Stimulated activated CD8-positive, alpha-beta memory T cell treated with anti-CD3 and anti-CD28 coated beads, Interleukin-4, amount 100 ng/mL, for 1 hour (primary cell): ENCODE measurements at places on chromosomes 4 and X.

GRCh38 chrX:9940421-9940820 is 26.7 kb upstream of the CLDN34 start:
- no peak for DNase-seq

DNA sequence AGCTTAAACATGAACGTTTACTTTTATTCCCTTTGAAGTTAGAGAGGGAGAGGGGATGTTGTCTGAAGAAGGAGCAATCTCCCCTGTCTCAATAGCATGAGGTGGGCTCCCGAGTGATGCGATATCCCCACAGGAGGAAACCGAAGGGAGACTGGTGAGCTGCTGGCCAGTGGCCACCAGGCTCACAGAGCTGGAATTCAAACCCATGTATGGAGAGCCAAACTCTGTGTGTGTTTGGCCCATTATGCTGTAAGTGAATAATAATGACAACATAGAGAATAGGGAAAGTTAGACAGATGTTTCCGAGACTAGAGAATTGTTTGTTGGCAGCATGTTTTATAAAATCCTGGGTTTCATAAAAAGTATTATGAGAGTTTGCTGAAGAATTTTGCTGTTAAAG is 66.1 kb upstream of the CLNK start:
- no peak for DNase-seq

DNA sequence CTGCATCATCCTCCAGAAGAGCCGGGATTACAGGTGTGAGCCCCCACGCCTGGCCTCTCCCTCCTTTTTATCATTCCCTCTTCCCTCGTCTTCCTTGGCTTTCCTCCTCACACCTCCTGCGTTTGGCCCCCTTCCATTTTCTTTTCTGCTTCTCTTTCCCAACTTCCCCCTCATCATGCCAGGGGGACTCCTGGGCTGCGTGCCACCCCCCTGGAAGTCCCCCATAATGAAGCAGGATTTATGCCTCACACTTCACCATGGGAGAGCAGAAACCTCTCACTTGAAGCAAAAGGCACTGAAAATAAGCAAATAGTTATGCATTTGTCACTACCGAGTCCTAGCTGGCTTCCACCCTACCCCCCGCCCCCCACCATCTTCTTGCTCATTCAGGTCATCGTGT is 7.9 kb downstream of the TKTL1 start:
- DNase-seq = no peak

DNA sequence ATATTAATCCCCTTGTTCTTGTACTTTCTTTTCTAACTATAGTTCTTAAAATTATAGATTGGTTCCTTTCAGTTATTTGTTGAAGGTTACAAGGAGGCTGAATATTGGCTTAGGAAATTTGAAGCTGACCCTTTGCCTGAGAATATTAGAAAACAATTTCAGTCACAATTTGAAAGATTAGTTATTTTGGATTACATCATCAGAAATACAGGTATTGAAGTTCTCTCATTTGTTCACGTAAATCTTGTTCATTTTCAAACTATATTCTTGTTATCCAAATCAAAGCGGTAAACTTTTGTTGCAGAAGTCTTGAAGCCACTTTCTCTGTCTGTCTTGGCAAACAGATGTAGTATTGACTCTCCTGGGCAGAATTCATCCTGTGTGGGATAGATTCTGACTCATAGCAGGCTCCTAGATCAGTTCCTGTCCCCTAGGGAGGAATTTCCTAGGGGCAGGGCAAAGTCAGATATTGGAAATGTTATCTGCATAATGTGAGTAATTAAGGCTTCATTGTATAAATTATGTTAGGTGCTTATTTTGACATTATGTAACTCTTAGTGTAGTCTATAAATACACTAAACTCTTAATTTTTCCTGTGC is 25.2 kb downstream of the PI4K2B start:
- DNase-seq = no peak

- no peak for DNase-seq
Measured at GRCh38 chrX:3143043-3143799, 102.0 kb downstream of the ARSF start.

DNA sequence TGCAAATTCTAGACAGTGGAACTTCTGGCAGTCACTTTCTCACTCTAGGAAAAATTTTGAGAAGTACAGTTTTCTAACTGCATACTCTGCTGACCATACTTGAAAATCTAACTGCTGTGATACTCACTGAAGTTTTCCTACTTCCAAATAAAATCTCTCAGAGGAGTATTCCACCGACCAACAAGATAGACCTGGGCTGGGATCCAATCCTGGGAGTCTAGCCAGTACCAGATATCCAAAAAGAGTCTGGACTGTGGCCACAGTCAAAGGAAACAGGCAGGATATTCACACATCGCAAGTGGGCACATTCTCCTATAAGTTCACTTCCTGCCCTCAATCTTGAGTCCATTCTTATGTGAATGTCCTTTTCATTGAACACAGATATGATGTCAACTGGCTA is 1138.7 kb upstream of the PCDH7 start:
- no peak for DNase-seq

DNA sequence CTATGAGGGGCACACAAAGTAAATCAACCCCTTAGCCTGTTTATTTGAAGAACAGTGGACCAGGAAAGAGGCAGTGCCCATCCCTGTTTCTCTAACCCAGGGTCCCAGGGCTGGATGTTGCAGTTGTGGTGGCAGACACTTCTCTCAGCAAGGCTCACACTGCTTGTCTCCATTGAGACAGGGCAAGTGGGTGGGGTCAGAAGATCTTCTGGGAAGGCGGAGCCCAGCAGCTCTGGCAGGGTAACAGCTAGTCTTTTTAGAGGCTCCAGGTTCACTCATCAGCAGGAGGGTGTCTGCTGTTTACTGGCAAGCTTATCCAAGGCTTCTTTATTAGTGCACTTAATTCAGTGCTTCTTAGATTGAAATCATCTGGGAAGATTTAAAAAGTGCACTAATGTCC is 659.8 kb upstream of the DIPK2B start:
- DNase-seq = no peak

GRCh38 chrX:9518889-9519288 is 54.0 kb downstream of the TBL1X start:
- DNase-seq = no peak

DNA sequence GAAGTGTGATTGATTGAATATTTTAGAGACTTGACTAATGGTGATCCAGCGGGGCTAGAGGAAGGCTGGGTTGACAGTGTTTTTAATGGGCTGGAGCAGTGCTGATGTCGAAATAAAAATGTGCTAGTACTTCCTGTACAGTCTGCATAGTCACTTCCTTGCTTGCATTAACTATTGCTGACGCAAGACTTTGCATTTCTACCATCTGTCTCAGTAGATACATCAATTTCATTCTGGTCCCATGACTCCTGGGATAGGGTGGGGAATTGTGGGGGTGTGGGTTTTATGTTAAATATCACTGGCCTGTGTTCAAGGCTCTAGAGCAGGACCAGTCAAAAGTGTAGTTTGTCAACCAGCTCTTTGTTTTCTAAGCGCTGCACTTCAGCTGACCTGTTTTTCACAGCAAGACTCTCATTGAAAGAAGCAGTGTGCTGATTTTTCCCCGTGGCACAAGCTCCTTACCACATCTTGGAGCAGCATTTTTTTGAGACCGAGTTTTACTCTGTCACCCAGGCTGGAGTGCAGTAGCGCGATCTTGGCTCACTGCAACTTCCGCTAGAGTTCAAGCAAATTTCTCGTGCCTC is 35.2 kb upstream of the PHEX start:
- DNase-seq = no peak

DNA sequence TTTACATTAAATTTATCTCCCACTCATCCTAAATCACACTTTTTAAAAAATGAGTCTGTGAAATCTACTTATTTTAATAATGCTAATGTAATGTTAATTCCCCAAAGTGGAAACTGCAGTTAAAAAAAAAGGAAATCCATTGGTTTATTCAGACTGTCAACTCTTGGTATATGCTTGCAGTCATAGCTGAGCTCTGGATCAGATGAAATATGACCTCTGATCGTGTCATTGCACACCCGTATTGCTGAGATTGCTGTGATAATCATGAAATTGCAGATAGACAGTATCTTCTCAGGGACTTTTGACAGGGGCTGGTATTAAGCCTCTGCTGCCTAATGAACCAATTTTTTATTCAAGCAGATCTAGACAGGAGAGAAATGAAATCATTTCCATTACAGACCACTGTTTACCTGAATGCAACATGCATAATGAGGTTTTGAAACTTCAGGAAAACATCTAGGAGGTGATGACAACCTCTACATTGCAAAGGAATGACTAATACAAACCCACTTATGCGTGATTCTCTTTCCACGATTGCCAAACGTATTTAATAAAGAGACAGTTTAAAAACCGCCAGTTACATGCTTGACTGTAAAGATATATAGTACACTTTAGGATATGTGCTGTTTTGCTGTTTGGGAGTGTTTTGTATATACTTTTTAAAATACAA is 138.3 kb upstream of the PUDP start:
- no peak for DNase-seq

GRCh38 chr4:77449171-77449570 is 156.4 kb upstream of the CXCL13 start:
- DNase-seq = no peak

- no peak for DNase-seq
Measured at GRCh38 chr4:87414816-87415215, 7.6 kb upstream of the NUDT9 start.

DNA sequence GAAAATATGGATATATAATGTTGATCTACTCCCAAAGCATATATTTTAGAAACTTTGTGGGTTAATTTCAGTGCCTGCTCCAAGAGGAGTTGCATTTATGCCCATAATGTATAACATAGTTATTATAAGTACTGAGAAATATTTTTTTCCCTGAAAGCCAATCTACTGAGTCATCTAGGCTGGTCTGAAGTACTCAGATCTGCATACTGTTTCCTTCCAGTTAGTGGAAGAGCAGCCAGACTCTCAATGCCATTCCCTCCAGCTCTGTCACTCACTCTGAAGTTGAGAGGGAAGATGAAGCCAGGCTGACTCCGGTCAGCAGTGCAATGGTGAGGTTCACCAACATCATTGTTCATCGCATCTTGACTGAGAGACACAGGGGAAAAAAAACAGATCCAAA is 505.1 kb downstream of the PPARGC1A start:
- DNase-seq = no peak

DNA sequence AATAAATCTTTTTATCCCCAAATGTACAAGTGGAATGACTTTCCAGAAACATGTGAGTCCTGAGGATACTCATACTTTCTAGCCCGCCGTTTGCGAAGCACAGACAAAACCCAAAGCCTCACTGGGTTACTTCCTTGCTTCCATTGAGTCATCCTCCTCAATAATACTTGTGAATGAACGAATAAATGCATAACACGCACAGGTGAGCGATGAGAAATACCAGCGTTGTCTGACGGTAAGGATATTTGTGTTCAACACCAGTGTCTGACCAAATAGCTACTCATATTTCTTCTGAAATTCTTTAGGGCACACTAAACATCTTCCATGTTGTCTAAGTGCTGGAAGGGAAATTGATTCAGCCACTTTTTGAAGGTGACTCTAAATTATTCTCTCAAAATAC is 36.0 kb downstream of the CCNG2 start:
- no peak for DNase-seq

- DNase-seq = no peak
Measured at GRCh38 chr4:112633477-112634235, 3.1 kb downstream of the ZGRF1 start.

DNA sequence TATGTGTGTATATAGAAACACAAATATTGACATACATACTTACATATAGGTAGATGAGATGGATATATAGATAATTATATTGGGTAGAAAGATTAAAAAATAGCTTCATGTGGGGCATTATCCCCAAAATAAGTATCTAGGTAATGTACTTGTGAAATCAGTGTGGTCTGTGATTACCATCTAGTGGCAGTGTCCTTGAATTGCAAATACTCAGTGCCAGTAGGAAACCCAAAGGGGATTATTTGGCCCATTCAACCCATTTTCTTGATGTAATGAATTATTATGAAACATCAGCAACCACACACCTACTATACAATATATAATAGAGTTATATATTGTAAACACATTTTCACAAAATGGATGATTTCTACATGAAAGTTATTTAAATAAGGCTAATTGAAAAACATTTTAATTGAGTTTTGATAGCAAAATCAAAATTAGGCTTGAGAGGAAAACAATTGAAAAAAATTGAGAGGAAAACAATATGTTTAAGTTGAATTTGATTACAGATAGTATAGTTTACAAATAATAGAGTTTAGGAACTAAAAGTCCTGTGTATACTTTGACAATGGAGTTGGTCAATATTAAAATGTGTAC is 389.4 kb downstream of the GALNTL6 start:
- no peak for DNase-seq

- no peak for DNase-seq
Measured at GRCh38 chr4:47839259-47839658, 1.4 kb upstream of the CORIN start.

DNA sequence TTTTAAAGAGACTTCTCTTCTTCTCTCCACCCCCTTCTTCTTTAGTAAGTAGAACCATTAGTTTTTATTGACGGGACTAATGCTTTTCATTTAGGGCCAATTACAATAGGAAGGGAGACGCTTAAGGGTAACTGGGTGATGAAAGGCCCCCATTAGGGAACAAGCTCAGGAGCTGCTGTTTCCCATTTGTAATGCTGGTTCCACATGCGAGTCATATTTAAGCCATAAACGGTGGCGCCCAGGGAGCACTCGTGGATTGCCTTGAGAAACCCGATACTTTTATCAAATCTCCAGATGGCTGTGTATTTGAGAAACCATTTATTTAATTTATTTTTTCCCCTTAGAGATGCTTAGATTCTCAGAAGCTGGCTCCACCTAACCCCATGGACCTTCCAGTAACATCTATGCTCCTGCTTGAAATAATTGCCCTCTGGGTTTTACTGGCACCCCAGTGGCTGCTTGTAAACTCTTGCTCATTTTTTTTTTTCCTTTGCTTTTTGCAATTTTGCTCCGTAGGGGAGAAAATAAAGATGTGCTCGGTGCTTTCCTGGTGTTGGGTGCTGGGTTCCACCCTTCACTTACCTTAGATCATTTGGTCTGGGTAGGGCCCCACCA is 124.2 kb upstream of the MSX1 start:
- no peak for DNase-seq

DNA sequence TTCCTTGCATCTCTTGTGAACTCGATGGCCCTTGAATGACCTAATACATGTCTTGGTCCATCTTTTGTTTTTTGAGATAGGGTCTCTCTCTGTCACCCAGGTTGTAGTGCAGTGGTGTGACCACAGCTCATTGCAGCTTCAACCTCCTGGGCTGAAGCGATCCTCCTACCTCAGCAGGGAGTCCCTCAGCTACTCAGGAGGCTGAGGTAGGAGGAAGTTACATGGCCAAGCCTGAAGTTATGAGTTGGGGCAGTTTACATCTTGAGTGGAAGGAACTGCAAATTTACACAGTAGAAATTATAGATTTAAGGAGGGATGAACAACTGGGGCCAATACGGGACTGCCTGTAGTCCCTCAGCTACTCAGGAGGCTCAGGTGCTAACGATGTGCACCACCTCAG is 97.2 kb upstream of the METTL14 start:
- DNase-seq = no peak
